ENCODE measurements at places on chromosomes 7 and 10.

- DNase-seq = no peak
Observed at GRCh38 chr7:157233677-157234076, 95.0 kb downstream of the UBE3C start.

DNA sequence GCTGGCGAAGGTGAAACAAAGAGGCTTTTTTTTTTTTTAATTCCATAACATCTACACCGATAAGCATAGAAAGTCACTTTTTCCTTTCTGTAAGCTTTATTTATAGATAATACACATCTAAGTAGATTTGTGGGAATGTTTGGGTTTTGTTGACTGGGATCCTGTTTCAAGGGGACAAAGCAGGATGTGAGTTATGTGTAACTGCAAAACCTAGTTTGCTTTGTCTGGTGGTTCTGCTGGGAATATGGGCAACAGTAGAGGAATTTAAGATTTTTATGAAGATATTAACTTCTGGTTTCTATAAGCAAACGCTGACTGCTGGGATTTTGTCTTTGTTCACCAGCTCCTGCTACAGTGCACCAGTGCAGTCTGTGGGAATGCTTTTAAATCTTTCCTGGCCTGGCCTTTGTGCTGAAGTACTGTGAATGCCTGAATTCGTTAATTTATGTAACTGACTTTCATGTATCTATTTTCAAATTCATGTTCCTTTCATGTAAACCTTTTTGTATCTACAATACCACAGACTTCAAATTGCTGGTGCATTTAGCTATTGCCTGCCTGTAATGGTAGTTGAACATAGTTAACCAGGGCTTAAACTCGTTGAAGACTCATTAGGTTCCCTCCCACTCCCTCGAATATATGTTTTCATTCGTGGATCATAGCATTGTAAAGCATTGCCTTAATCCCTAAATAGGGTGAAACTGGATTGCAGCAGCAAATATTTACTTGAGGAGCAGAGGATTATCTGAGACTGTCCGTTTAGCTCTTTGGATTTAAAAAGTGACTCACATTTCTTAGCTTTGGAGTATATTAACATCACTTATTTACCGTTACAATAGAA lies 1.5 kb downstream of the KLHL7 start:
- no peak for DNase-seq

- no peak for DNase-seq
Observed at GRCh38 chr10:113475381-113475807, 77.5 kb upstream of the HABP2 start.

GRCh38 chr7:91098566-91098965 lies 165.7 kb upstream of the FZD1 start:
- no peak for DNase-seq

DNA sequence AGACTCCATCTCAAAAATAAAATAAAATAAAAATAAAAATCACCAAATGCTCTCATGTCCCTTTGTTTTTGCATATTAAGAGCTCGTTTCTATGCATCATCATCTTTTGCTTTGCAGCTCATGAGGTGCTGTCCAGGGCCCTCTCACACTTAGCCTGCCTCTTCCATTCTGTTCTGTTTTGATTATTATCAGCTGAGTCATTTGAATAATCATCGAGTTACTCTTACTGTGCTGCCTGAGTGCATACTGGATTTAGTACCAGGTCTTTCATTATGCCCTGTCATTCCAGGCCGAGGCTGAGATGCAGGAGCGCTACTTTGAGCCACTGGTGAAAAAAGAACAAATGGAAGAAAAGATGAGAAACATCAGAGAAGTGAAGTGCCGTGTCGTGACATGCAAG lies 33.0 kb downstream of the UCMA start:
- DNase-seq = no peak
